ENCODE measurements at places on chromosomes 6 and 20.

GRCh38 chr20:13259921-13260320 lies 38.8 kb downstream of the ISM1 start:
- no peak for DNase-seq

GRCh38 chr6:169157197-169158148 lies 96.2 kb downstream of the THBS2 start:
- no peak for DNase-seq

DNA sequence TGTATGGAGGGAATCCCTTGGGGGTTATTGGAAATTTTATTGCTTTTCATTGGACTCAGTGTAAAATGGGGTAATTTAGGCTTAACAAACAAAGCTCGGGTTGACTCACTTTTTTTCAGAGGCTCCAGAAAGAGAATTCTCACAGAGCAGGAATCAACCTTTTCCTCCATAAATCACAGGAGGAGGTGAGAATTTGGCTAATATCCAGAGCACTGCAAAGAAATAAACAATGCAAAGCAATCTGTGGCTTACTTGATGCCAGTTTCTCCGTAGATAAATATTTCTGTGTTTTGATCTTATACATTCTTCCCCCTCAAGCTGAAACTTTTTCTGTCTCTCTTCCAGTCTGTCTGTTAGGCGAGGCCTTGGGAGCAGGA lies 176.6 kb downstream of the TSHZ2 start:
- no peak for DNase-seq

DNA sequence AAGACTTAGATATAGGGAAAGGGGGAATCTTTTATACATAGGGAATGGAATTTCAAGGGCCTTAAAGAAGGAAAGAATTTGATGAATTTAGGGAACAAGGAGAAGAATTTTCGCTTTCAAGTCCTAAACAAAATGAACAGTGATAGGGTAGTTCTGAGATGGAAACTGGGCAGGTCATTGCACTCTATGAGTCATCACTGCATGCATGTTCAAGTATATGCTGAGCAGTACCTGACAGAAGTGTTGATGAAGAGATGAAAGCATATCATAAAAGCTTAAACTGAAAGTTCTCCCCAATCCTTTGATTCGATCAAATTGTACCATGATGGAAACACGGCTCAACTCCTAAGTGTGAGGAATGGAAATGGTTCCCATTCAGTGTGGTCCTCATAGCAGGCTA lies 271.0 kb downstream of the TSHZ2 start:
- DNase-seq = no peak

GRCh38 chr6:134657751-134658527 lies 292.0 kb downstream of the ALDH8A1 start:
- DNase-seq = no peak

GRCh38 chr20:63223121-63223825 lies 7.3 kb upstream of the YTHDF1 start:
- DNase-seq = no peak

- DNase-seq = no peak
Measured at GRCh38 chr20:22430746-22431168, 153.6 kb downstream of the FOXA2 start.

Data from T follicular helper cell (primary cell).